ENCODE measurements at places on chromosomes 6 and 20.

GRCh38 chr20:44758247-44759101 is 12.8 kb downstream of the KCNK15 start:
- DNase-seq = no peak

- DNase-seq = no peak
These were observed 124.6 kb downstream of the EYA2 start for GRCh38 chr20:47019121-47019824.

DNA sequence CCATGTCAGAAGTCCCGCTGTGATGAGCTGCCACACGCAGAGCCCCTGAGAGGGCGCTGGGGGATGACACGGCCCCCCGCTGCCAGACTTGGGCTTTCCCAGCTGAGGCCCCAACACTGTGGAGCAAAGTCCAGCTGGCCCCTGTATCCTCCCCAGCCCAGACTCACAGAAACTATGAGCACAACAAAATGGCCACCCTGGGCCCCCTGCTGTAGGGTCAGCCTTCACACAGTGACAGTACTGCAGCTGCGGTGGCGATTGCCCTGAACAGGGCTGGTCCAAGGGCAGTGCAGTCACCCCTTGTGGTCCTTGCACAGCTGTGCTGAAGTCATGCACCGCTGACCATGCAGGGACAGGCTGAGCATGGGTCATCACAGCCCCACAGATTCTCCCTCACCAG is 78.2 kb upstream of the CST7 start:
- DNase-seq = no peak

DNA sequence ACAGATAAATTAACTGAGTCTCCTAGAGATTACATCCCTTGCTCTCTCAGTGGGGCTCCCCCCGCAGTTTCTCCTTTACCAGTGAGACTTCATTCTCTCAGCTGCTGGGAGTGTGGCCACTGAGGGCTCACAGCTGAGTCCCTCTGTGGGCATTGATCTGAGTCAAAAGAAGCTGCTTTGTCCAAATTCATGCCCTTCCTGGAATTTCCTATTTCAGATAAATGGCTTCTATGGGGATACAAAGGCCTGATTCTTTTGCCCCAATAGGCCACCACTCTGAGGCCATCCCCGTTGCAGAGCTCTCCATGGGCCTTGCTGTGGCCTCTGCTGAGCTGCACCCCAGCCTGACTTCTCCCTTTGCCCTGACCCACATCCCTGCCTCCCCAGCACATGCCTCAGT is 10.0 kb downstream of the CST5 start:
- DNase-seq = no peak

DNA sequence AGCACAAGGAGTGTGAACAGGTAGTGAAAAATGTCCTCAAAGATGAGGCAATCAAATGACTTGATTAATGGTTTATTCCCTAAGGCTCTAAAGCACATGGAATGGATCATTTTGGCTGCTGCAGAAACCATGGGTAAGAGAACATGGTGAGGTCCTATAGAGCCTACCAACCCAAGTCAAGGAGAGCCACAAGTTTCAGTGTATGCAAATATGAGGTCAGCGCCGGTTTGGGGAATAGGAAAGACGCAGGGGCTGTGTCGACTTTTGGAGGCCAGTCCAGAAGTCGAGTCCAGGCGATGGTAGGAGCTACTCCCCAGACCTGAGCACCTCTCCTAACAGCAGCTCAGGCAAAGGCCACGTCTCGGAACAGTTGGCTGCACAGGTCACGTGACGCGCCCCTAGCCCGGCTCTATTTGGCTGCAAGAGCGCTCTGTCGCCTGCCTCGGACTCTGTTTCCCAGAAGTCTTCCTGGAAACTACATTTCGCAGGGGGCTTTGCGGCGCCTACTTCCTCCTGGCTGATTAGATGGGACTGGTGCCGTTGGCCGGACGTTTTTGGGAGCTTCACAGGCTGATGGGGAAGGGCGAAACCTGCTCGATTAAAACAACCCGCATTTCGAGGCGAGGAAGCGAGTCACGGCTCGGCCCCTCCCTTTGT is 74.4 kb upstream of the CHD6 start:
- DNase-seq = peak; percentile 65

- no peak for DNase-seq
These were observed 398.6 kb downstream of the KHDRBS2 start for GRCh38 chr6:61887423-61887822.

- DNase-seq = peak; percentile 93
These were observed 3.0 kb downstream of the ARID1B start for GRCh38 chr6:156780102-156780641.

- no peak for DNase-seq
These were observed 90.0 kb downstream of the PRND start for GRCh38 chr20:4811661-4812181.

- no peak for DNase-seq
These were observed 88.0 kb upstream of the MANEA start for GRCh38 chr6:95489185-95489863.

DNA sequence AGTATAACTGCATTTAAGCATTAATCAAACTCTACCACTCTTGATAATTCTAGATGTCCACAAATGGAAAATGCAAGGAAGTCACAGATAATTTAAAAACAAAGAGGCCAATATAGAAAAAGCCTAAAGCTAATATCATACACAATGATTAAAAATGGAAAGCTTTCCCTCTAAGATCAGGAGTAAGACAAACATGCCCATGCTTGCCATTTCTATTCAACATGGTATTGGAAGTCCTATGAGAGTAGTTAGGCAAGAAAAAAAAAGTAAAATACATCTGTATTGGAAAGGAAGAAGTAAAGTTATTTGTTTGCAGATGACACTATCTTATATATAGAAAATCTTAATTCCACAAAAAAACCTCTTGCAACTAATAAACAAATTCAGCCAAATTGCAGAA is 164.6 kb upstream of the FERMT1 start:
- DNase-seq = no peak

GRCh38 chr6:18262702-18263417 is 1.5 kb downstream of the DEK start:
- DNase-seq = no peak

GRCh38 chr6:79671600-79672266 is 40.6 kb downstream of the SH3BGRL2 start:
- DNase-seq = no peak

GRCh38 chr6:109260701-109261100 is 121.6 kb downstream of the CD164 start:
- no peak for DNase-seq

DNA sequence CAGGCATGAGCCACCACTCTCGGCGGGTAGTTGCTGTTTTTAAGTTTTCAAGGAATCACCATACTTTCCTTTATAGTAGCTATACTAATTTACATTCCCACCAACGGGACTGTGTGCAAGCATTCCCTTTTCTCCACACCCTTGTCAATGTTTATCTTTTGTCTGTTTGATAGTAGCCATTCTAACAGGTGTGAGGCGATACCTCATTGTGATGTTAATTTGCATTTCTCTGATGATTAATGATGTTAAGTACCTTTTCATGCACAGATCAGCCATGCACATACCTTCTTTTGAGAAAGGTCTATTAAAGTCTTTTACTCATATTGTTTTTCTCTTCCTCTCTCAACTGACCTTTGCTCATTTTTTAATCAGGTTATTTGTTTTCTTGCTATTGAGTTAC is 43.0 kb upstream of the CCND3 start:
- DNase-seq = no peak

GRCh38 chr6:130620338-130620781 is 206.8 kb upstream of the SMLR1 start:
- no peak for DNase-seq

DNA sequence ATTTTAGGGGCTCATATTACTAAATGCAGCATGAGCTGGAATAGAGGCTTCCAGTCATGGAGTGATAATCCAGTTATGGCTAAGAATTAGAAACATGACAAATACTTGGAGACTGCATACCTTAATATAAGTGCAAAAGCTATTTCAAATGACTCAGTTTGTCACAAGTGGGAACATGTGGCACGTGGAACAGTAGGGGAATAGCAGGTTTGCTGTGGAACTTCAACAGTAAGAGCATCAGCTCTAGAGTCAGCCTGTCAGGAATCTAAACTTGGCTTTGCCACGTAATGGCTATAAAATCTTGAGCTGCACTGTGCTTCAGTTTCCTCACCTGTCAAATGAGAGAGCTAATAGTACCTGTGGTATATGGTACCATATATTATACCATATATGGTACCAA is 62.1 kb downstream of the HTR1B start:
- DNase-seq = no peak

GRCh38 chr6:39843305-39844020 is 51.3 kb downstream of the DAAM2 start:
- no peak for DNase-seq

DNA sequence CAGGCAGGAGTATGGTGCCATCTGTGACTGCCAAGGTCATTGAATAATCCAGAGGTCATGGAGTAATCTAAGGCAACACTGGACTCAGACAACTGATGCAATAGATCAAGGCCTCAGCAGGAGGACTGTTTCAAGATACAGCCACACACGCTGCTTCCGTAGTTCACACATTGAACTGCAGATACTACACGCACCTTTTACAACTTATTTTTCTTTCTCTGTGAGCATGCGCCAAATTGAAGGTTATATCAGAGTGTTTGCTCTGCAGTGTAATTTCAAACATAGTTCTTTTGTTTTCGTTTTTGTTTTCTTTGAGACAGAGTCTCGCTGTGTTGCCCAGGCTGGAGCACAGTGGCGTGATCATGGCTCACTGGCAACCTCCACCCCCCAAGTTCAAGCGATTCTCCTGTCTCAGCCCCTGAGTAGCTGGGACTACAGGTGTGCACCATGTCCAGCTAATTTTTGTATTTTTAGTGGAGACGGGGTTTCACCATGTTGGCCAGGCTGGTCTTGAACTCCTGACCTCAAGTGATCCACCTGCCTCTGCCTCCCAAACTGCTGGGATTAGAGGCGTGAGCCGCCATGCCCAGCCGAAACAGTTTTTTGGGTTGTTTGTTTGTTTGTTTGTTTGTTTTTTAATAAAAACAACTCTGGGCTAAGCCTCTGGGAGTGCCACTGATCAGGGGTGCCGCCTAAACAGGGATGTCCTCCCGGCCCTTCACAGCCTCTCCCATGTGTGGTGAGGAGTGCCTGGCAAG is 96.6 kb upstream of the NAA20 start:
- peak; percentile 64 for DNase-seq

DNA sequence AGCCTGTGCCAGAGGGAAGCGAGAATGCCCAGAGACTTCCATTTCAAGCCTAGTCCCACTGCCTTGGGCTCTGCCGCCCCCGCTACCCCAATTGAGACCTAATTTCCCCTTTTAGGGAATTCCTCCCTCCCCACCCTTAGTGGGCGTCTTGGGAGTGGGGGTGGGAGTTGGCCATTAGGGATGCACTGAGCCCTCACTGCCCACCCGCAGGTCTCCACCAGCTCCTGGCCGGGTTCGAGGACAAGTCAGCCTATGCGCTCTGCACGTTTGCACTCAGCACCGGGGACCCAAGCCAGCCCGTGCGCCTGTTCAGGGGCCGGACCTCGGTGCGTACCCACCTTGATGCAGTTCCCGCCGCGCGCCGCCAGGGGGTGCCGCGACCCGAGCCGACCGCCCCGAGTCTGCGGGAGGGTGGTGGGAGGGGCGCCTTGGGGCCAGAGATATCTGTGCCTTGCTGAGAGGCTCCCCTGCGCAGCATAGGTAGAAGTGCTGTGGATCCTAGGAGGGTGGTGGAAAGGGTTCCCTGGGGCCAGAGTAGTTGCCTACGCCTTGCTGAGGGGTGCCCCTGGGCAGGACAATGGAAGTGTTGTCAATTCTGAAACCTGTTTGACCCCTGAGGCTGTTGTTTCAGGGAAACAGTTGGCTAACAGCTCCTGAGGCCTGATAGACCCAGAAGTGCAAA is 9.2 kb downstream of the ITPA start:
- peak; percentile 93 for DNase-seq

- no peak for DNase-seq
These were observed 26.6 kb upstream of the PCMTD2 start for GRCh38 chr20:64228751-64229506.
